ENCODE measurements at places on chromosomes 1 and 21. TPM values are rescaled to one million over a fixed set of nuclear protein-coding genes. Genes with fewer than 3 reads are reported as not detected.

DNA sequence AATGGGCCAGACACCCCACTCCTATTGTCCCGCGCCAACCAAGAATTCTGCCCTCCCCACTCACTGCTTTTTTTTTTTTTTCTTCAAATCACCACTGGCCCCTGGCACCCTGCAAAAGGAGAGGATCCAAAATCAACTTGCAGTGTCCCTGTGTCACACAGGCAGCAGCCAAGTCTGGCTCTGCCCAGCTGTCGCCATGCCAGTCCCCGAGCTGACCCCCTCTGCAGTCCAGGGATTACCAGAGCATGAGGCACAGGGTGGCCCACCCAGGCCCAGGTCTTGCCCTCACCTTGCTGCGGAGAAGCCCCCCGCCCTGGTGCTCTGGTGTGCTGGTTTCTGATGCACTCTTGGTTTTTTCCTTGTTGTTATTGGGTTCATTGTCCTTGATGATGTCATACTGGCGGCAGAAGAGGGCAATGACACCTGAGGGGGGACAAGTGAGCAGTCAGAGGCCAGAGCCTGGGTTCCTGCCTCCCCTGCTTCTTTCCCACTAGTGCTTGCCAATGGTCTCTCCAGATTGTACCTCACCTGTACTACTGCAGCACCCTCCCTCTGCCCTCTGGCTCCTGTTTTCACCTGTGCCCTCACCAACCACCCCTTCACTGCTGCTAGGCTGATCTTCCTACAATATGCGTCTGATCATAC, 6.2 kb downstream of the FNDC5 start:
- DNase-seq, result no peak

DNA sequence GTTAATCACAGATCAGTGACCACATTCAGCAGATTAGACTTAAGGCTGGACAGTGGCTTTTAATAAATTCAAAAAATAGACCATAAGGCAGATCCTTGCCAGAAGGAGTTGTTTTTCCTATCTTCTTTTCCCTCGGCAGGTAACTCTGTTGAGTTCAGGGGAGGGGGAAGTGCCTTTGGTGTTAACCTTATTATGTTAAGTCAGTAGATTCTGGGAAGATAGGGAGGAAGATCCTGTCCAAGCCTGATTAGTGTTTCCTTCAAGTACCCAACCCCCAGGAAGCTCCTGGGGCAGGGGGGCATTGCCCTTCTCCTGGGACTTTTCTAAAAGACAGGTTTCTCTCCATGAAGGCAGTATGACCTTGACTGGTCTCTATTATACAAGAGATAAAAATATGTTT, 87.4 kb downstream of the ELAVL4 start:
- no peak for DNase-seq

The SVBP gene
- 33.3 TPM for total RNA-seq

The JAM2 gene
- total RNA-seq, result 4.4 TPM

The SYNC gene
- total RNA-seq, result 30.4 TPM

- peak; percentile 23 for DNase-seq
These were observed 1.3 kb upstream of the SLC16A1 start for GRCh38 chr1:112957133-112957812.

DNA sequence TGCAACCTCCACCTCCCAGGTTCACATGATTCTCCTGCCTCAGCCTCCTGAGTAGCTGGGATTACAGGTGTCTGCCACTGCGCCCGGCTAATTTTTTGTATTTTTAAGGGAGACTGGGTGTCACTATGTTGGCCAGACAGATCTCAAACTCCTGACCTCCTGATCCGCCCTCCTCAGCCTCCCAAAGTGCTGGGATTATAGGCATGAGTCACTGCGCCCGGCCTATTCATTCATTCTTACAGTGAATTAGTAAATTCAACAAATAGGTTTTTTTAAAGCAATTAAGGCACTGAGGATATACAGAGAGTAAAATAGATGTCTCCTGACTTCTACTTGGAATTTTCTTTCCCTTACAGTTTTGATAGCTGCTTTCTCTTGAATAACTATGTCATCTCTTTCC, 43.5 kb downstream of the CDC42 start:
- no peak for DNase-seq
